ENCODE measurements at places on chromosomes 4 and X.

DNA sequence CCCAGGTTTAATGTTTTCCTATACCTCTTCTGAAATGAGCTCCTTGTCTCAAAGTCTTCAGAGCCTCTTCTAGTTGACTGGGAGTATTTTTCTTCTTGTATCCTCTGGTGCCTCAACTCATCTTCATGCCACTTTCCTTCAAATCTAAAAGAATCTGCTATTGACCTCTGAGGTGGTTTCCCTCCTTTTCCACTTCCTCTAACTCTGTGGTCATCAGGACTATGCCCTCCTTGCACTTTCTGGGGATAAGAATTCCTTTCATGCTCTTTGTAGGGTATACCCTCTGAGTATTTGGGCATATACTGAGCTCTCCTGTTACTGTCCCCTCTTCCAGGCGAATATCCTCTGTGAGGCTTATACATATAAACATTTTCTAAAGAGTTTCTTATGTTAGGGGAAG, 24.8 kb downstream of the BCLAF3 start:
- DNase-seq, result no peak

GRCh38 chr4:76589872-76590797, 155.1 kb downstream of the SHROOM3 start:
- DNase-seq, result peak; percentile 75

DNA sequence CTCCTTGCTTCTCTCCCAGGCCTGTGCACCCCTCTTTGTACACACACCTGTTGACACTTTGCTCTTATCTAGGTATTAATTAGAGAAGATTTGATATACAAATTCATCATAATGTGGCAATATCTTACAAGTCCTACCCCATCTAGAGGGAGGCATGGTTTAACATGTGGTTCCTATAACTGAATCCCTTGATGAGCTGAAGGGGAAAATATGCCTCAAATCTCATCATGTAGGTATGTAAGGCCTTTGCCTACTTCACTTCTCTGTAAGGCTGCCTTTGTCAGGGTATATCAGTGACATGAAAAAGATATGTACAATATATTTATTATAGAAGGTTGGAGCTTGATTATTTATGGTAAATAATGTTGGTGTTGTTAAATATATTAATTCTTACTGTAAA, 31.9 kb downstream of the HTR2C start:
- DNase-seq, result no peak

- no peak for DNase-seq
These were observed 93.9 kb downstream of the PTPN13 start for GRCh38 chr4:86688026-86688425.

DNA sequence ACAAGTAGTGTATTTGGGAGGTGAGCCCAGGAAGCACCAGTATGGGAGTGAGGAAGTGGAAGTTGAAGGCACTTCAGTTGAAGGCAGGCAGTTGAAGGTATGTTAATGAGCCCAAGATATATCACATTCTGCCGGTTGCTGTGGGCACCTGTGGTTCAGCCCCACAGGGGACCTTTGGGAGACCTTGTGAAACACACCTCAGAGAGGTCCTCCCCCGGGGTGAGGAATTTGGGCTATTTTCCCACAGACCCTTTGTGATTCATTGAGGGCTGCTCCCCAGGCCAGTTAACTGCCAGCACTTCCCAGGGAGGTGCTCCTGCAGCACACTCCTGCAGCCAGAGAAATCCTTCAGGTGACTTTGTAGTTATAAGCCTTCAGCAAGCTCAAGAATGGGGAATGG, 45.9 kb downstream of the PTCHD1 start:
- no peak for DNase-seq

GRCh38 chrX:9671998-9672397, 93.6 kb downstream of the GPR143 start:
- DNase-seq, result no peak

- DNase-seq, result no peak
These were observed 365.8 kb upstream of the DIPK2B start for GRCh38 chrX:45566456-45566855.

DNA sequence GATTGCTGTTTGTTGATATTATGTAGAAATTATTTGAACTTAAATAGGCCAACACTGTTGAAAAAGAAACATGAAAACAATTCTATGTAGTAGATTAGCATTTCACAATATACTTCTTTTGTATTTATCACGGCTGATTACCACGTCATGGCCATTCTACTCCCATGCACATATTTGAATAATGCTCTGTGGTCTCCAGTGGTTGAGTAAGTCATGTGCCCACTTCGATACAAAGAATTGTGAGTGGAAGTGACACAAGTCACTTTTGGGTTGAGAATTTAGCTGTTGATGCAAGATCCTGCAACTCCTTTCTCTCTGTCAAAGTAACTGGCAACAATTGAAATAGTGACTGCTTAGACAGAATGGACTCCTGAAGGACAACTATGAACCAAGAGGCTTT, 6.7 kb upstream of the FSTL5 start:
- no peak for DNase-seq

DNA sequence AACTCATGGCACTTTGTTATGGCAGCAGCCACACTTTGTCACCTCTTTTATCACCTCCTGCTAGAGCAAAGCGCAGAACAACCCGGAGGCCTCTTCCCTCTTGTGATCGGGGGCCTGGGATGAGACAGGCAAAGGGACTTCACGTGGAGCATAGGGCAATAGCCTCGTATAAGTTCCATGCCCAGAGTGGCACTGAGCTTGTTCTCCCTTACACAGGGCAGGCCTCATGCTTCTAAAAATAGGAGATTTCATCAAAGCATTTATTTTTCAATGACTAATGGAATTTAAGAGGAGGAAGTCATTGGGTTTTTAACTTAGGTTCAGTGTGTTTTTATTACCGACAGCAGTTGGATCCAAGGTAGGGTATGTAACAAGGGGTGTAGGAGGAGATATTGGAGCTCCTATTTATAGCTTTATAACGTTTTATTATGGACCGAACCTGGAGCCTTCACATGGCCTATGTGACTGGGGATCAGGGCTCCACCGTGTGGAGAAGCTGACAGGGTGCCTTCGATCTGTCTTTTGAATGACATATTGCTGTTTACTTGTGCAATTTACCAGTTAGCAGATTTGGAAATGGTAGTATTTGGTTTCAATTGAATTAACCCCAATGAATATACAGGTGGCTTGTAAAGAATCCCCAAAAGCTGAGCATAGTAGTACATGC, 93.8 kb downstream of the SLC2A9 start:
- no peak for DNase-seq

GRCh38 chr4:95158626-95159025, 390.1 kb downstream of the UNC5C start:
- DNase-seq, result no peak

GRCh38 chr4:131534944-131535645, 1614.0 kb upstream of the PCDH10 start:
- peak; percentile 13 for DNase-seq

DNA sequence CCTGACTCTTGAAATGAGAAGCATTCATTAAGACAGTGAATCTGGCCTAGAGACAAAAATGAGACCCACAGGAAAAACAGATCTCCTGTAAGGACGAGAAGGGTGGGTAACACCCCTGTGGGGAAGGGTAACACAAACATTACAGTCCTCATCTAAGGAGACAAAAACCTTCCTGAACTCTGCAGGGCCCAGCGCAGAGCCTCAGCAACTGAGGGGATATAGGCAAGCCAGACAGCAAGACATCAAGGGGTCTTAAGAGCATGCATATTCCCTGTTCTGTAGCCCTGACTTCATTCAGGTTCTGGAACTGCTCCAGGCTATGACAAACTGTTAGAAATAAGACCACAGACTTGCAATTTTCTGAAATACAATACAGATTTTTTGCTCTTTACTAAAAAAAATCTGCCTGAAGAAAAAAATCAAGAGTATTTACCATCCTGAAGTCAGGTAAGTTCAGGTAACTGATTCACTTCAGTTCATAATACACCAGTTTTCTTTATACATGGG, 15.5 kb downstream of the COX18 start:
- DNase-seq, result no peak

DNA sequence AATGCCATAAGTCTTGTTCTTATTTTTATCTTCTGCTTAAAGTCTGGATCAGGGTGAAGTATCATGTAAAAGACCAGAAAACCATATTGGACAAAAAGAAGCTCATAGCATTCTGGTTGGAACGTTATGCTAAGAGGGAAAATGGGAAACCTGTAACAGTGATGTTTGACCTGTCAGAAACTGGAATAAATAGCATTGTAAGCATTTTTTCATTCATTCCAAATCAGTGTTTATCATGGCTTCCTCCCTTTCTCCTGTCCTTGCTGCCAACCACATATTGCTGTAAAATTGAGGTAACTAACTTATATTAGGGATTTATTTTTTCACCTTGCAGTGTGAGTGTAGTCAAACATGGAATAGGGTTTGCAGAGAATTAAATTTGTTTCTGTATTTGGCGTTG, 23.8 kb downstream of the MOSPD2 start:
- DNase-seq, result no peak

GRCh38 chrX:145821291-145821897, 3.8 kb downstream of the SLITRK2 start:
- DNase-seq, result no peak

DNA sequence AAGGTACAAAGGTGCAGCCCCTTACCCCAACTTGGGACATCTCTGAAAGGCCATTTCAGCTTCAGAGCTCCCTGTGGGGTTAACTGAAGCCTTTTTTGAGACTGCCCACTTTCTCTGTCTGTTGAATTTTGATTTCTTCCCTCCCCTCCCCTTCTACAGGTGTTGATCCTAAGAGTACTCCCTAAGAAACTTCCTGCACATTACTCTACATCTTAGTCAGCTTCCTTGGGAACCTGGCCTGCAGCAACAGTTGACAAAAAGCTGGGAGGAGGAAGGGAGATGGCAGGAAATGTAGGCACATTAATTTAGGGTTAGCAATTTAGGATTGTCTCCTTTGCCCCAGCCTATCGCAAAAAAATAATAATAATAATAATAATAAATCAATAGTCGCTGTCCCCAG, 1.2 kb upstream of the IDS start:
- DNase-seq, result no peak

GRCh38 chr4:156596026-156596425, 375.6 kb downstream of the PDGFC start:
- DNase-seq, result no peak

GRCh38 chr4:108854786-108855185, 91.9 kb upstream of the ETNPPL start:
- no peak for DNase-seq

DNA sequence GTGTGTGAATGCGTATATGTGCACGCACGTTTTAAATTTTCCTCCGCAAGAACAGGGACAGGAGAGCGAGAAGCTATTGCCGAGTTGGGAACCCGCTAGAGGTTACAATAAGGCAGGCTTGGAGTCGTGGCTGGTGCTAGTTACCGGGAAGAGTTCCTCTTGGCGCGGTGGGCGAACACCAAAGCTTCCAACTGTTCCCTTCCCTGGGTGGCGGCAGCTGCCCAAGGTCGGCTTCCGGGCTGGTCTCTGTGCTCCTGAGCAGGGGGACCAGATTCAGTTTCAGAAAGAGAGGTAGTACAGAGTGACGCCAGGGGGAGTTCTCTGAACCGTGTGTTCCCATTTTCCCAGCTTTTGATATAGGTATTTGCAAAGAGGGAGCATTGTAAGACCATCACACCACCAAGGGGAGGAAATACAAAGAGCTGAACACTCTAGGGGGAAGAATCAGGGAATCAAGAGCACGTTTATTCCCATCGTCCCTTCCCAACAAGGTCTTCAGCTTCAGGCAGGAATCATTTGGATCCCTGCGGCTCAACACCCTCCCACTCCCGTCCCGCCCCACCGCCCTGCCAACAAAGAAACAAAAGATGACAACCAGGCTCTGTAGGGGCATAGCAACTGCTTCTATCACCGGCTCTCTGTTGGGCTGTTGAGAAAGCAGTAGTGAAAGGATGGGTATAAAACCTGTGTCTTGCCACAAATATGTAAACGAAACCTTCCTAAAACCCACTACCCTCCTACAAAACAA, 113.6 kb upstream of the TEX13C start:
- DNase-seq, result peak; percentile 65

- no peak for DNase-seq
These were observed 4.9 kb downstream of the SSR4 start for GRCh38 chrX:153799326-153799725.

- no peak for DNase-seq
These were observed 56.5 kb upstream of the PHKA2 start for GRCh38 chrX:19040373-19040772.

GRCh38 chrX:18549643-18550042, 122.3 kb downstream of the RS1 start:
- no peak for DNase-seq

- DNase-seq, result no peak
These were observed 146.4 kb upstream of the DIAPH2 start for GRCh38 chrX:96538104-96538725.

GRCh38 chr4:145484225-145484846, 2.7 kb downstream of the SMAD1 start:
- no peak for DNase-seq

DNA sequence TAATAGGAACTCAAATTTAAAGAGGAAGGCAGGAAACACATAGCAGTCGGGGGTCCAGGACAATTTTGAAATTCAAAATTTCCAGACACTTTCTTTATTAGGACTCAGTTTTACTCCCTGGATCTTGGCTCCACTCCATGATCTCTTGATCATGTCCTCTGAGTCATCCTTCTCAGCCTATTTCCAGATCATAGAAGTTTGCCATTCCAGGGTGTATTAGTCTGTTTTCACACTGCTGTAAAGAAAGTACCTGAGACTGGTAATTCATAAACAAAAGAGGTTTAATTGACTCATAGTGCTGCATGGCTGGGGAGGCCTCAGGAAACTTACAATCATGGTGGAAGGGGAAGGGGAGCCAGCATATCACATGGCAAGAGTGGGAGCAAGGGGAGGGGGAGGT, 564.7 kb upstream of the ACTRT1 start:
- DNase-seq, result no peak

DNA sequence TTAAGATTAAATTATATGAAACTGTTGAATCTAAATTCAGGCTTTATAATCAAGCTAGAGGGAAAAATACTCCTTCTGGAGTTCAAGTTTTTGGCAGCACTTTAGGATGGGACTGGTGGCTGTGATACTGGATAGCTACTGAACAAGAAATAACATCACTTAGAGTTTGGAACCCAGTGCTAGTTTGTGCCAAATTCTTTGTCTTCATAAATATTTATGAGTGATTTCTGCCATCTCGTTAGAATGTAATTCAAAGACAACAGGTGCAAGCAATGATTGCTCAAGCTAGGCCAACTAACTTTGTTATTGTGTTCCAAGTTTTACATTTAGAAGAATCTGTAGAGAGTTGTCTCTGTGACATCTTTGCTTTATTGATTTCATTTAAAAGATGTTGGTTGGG, 417.9 kb downstream of the FAT4 start:
- DNase-seq, result no peak

DNA sequence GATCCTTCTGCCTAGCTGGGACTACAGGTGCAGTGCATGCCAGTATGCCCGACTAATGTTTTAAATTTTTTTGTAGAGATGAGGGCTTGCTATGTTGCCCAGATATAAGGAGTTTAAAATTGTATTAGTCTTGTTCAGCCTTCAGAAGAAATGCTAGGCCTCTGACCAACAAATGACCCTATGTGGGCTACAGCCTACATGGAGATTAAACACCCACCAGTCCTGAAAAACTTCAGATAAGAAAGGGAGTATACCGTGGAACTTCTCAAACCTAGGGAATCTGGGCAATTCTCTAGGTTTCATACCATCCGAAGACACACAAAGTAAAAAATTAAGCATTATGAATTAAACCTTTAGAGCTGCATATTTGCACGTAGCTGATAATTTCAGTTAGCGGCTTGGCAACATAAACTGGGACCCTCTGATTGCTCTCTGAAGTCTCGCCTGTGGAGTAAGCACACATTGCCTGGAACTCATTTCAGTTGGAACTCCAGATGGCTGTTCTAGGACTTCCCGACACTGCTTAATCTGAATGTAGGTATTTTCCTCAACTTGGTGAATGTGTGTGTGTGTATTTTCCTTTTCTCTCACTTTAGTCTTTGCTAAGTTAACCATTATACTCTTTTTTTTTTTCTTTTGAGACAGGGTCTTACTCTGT, 33.0 kb downstream of the MOB1B start:
- DNase-seq, result no peak

All from right kidney (tissue), 9 donors.